SJSA1 (cell line): ENCODE measurements at places on chromosomes 6 and 20. TPM values are rescaled to one million over a fixed set of nuclear protein-coding genes. Genes with fewer than 3 reads are reported as not detected.
A peak's percentile ranks its signal among the peaks of the same experiment; 100 is the strongest.

Gene PBOV1
- not detected in 2 replicates for total RNA-seq

Gene GINM1
- total RNA-seq = 52.4 and 56.4 TPM in 2 replicates

Gene SLC17A3
- total RNA-seq = not detected in 2 replicates

DNA sequence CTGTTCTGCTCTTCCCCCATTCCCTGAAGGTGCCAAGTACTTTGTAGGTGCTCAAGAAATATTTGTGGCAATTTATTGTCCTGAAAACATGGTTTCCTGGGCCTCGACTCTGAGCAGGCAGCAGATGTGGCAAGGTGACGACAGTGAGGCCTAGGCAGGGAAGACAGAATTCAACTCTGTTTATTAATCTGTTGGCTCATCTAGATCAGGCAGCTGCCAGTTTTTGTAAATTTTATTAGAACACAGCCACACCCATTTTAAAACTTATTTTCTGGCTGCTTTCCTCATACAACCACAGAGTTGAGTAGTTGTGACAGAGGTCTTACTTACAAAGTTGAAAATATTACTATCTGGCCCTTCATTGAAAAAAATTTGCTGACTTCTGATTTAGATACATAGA lies 24.5 kb downstream of the MAPK14 start:
- no peaks in the 10 kb centered on the region for H3K4me1 ChIP-seq
- H3K36me3 ChIP-seq = peaks cover 18% of the 10 kb centered on the region
- H3K4me3 ChIP-seq = no peak overlapping the region
- H3K27ac ChIP-seq = no peak overlapping the region
- DNase-seq = no peak
- H3K27me3 ChIP-seq = no peaks in the 10 kb centered on the region

Gene LRRC73
- not detected in 2 replicates for total RNA-seq

Gene C6orf52
- 0.50 and 2.2 TPM in 2 replicates for total RNA-seq

GRCh38 chr6:156900292-156900691 lies 123.1 kb downstream of the ARID1B start:
- H3K27me3 ChIP-seq = no peaks in the 10 kb centered on the region
- no peak for DNase-seq
- H3K4me3 ChIP-seq = no peak overlapping the region

DNA sequence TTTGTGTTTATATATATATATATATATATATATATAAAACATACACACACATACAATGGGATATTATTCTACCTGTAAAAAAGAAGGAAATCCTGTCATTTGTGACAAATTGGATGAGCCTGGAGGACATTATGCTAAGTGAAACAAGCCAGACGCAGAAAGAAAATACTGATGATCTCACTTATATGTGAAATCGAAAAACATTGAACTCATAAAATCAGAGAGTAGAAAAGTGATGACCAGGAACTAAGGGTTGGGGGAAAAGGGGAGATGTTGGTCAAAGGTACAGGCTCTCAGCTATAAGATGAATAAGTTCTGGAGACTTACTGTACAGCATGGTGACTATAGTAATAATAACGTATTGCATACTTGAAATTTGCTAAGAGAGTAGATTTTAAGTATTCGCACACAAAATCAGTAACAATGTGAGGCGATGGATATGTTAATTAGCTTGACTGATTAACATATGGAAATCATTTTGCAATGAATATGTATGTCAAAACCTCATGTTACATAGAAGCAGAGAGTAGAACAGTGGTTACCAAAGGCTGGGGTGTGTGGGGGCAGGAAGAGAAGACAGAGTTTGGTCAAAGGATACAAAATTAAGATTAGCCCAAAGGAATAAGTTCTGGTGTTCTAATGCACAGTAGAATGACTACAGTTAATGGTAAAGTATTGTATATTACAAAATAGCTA lies 92.3 kb upstream of the PHACTR1 start:
- no peak for DNase-seq
- no peaks in the 10 kb centered on the region for H3K36me3 ChIP-seq
- no peak overlapping the region for H3K27ac ChIP-seq
- no peaks in the 10 kb centered on the region for H3K4me1 ChIP-seq
- peaks cover 13% of the 10 kb centered on the region; the same call in 1 of the 2 replicates for H3K27me3 ChIP-seq

GRCh38 chr6:30824698-30825097 lies 59.6 kb upstream of the DDR1 start:
- no peak overlapping the region for H3K4me3 ChIP-seq
- H3K4me1 ChIP-seq = peaks cover 55% of the 10 kb centered on the region
- no peak for DNase-seq
- no peaks in the 10 kb centered on the region for H3K36me3 ChIP-seq

Gene HACE1
- total RNA-seq = 11.3 and 17.4 TPM in 2 replicates

Gene TREML2
- not detected in 2 replicates for total RNA-seq

DNA sequence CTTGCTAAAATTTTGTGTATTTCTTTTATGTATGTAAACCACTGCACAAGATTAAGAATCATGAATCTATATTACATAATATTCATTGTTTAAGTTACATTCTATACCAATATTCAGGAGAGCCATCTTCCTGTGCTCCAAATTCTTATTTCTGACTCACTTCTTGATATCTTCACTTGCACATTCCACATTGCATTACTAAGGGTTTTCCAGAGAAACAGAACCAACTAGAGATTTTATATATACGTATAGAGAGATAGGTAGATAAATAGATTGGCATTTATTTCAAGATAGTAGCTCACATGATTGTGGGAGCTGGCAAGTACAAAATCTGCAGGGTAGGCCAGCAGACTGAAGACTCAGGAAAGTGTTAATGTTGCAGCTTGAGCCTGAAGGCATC lies 222.2 kb upstream of the PRSS16 start:
- H3K27ac ChIP-seq = no peak overlapping the region
- DNase-seq = no peak
- 0 out of 2 replicates have a peak, but pooled peaks cover 3% of the 10 kb centered on the region for H3K4me1 ChIP-seq
- H3K36me3 ChIP-seq = no peaks in the 10 kb centered on the region
- peaks cover 10% of the 10 kb centered on the region; the same call in 1 of the 2 replicates for H3K27me3 ChIP-seq

GRCh38 chr20:41152108-41152757 lies 14.9 kb downstream of the PLCG1 start:
- peaks cover 6% of the 10 kb centered on the region for H3K4me1 ChIP-seq
- no peak for DNase-seq
- no peak overlapping the region for H3K27ac ChIP-seq
- H3K36me3 ChIP-seq = peaks cover 30% of the 10 kb centered on the region

- no peaks in the 10 kb centered on the region for H3K36me3 ChIP-seq
- H3K27ac ChIP-seq = no peak overlapping the region
- H3K4me1 ChIP-seq = no peaks in the 10 kb centered on the region
- H3K27me3 ChIP-seq = no peaks in the 10 kb centered on the region
- H3K4me3 ChIP-seq = no peak overlapping the region
Observed at GRCh38 chr6:168387426-168387825, 53.6 kb upstream of the SMOC2 start.

- no peaks in the 10 kb centered on the region for H3K27me3 ChIP-seq
- no peak overlapping the region for H3K4me3 ChIP-seq
- no peaks in the 10 kb centered on the region for H3K36me3 ChIP-seq
- DNase-seq = no peak
- no peak overlapping the region for H3K27ac ChIP-seq
- no peaks in the 10 kb centered on the region for H3K4me1 ChIP-seq
Observed at GRCh38 chr6:3786141-3786540, 34.6 kb upstream of the PXDC1 start.

- H3K36me3 ChIP-seq = no peaks in the 10 kb centered on the region
- no peak overlapping the region for H3K4me3 ChIP-seq
- H3K4me1 ChIP-seq = peaks cover 23% of the 10 kb centered on the region
Observed at GRCh38 chr6:139577124-139577762, 202.8 kb upstream of the CITED2 start.

DNA sequence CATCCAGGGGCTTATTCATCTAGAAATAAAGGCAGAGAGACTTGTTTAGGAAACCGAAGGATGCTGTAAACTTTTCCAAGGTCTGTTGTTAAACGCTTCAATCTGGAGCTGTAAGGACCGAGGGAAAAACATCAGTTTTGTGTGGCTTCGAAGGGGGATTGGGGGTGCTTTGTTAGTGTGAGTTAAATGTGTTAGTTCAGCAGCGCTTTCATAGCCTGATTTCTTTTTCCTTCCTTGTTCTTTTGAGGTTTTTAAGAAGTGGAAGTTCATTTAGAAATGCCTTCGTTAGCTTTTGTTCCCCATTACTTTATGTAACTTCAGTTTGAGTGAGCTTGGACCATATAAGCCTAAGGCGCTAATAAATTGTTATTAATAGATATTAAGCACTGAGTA lies 1.5 kb downstream of the ANKS1A start:
- H3K4me3 ChIP-seq = no peak overlapping the region; the same call in 1 of the 2 replicates
- peaks cover 17% of the 10 kb centered on the region for H3K36me3 ChIP-seq
- H3K27ac ChIP-seq = no peak overlapping the region
- DNase-seq = no peak

DNA sequence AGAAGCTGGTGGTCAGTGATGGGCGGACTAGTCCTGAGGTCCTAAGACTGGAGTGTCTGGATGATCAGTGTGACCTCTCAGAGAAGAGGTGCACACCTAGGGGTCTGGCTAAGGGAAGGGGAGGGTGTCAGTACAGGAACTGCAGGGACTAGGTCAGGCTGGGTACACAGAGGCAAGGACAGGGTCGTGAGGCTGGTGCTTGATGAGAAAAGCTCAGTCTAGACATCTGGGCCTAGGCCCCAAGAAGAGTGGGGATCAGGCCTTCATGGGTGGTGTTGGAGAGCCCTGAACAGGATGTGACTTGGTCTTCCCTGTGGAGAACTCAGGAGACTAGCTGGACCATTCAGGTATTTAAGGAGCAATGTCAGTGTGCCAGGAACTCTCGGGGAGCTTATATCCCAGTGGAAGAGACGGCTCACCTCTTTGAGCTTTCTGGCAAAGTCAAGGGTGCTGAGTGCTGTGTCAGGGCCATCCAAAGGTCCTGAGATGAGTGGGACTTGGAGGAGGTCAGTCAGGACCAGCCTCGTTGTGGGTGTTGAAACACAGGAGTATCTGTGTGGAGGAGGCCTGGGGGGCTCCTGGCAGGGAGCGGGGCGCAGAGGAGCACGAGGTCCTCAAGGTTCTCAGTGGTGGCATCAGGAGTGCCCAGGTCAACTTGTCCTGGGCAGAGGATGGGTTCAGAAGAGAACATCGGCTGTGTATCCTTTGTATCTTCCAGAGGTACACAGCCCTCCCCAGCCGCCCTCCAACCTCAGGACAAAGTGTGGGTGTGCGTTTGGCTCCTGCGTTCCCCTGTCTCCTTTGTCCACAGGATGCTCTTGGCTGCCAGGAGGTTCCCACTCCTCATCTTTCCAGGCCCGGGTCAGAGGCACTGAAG lies 13.3 kb upstream of the MYT1 start:
- H3K4me1 ChIP-seq = no peaks in the 10 kb centered on the region
- H3K4me3 ChIP-seq = no peak overlapping the region
- DNase-seq = no peak
- H3K27me3 ChIP-seq = no peaks in the 10 kb centered on the region
- no peak overlapping the region for H3K27ac ChIP-seq

Gene TNNC2
- total RNA-seq = not detected in 2 replicates

- peaks cover 25% of the 10 kb centered on the region for H3K4me1 ChIP-seq
- no peaks in the 10 kb centered on the region for H3K36me3 ChIP-seq
- H3K27me3 ChIP-seq = no peaks in the 10 kb centered on the region
- H3K27ac ChIP-seq = peak overlapping the region; percentile 79
- no peak overlapping the region for H3K4me3 ChIP-seq
Observed at GRCh38 chr6:25312034-25312620, 33.0 kb downstream of the CARMIL1 start.

- no peaks in the 10 kb centered on the region for H3K27me3 ChIP-seq
- no peaks in the 10 kb centered on the region for H3K4me1 ChIP-seq
- no peaks in the 10 kb centered on the region for H3K36me3 ChIP-seq
- DNase-seq = no peak
Observed at GRCh38 chr6:151805286-151805840, 2.1 kb upstream of the ESR1 start.

- no peak for DNase-seq
- H3K4me3 ChIP-seq = no peak overlapping the region
- H3K4me1 ChIP-seq = no peaks in the 10 kb centered on the region
- no peak overlapping the region for H3K27ac ChIP-seq
- 0 out of 2 replicates have a peak, but pooled peaks cover 3% of the 10 kb centered on the region for H3K27me3 ChIP-seq
- H3K36me3 ChIP-seq = no peaks in the 10 kb centered on the region
Observed at GRCh38 chr20:48204499-48204898, 419.2 kb upstream of the SULF2 start.

- DNase-seq = no peak
- no peaks in the 10 kb centered on the region for H3K27me3 ChIP-seq
- H3K27ac ChIP-seq = peak overlapping the region; percentile 98
- no peaks in the 10 kb centered on the region for H3K36me3 ChIP-seq
- peak overlapping the region; percentile 22 for H3K4me3 ChIP-seq
Observed at GRCh38 chr6:121522771-121523386, 87.4 kb downstream of the GJA1 start.

Gene IP6K3
- total RNA-seq = 5.2 and 5.3 TPM in 2 replicates

GRCh38 chr6:111711476-111711875 lies 105.8 kb upstream of the TRAF3IP2 start:
- H3K4me3 ChIP-seq = no peak overlapping the region
- no peak for DNase-seq
- H3K4me1 ChIP-seq = peaks cover 17% of the 10 kb centered on the region

DNA sequence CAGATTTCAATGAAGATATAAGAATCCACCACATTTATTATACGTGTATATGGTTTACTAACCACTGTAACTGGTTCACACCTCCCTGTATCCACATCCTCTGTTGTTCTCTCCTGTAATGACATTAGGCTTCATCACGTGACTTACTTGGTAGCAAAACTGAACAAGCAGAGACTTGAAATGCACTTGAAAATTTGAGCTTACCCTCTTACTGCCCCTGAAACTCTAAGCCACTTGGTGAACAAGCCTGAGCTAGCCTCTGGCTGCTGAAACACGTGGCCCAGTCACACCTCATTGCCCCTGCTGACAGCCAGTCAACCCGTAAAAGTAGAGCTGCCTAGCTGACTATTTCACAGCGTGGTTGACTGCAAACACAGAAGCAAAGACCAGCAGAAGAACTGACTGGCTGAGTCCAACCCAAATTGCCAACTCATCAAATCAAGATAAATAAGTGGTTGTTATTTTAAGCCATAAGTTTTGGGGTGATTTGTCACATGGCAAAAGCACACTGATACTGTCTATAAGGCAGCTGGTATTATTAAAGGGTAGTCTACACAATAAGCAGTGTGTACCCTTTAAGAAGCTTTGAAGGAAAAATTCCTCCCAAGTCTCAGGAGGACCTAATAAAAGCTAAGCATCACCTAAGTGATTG lies 109.0 kb downstream of the RALGAPA2 start:
- no peak for DNase-seq
- H3K4me1 ChIP-seq = no peaks in the 10 kb centered on the region
- H3K27me3 ChIP-seq = no peaks in the 10 kb centered on the region
- no peak overlapping the region for H3K27ac ChIP-seq

DNA sequence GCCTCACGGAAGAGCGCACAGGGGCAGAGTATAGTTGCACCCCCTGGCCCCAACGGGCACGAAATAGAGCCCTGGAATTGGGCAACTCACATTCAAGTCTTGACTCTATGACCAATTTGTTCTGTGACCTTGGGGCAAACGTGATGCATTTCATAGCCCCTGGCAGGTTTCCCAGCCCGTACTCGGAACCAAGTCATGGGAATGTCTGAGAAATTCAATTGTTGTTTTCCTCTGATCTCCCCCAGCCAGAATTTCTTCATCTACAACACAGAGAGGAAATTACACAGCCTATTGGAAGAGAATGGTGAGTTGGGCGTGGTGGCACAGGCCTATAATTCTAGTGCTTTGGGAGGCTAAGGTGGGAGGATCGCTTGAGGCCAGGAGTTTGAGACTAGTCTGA lies 322.3 kb upstream of the SULF2 start:
- H3K4me1 ChIP-seq = no peaks in the 10 kb centered on the region
- H3K27ac ChIP-seq = no peak overlapping the region
- no peak overlapping the region for H3K4me3 ChIP-seq
- no peak for DNase-seq
- peaks cover 11% of the 10 kb centered on the region for H3K27me3 ChIP-seq

GRCh38 chr6:164007881-164008280 lies 593.4 kb downstream of the QKI start:
- no peaks in the 10 kb centered on the region for H3K4me1 ChIP-seq
- no peaks in the 10 kb centered on the region for H3K27me3 ChIP-seq
- DNase-seq = no peak
- no peaks in the 10 kb centered on the region for H3K36me3 ChIP-seq
- no peak overlapping the region for H3K4me3 ChIP-seq
